NCI-H2171 treated with DMSO at 0.1 percent for 48 hours (cell line): ENCODE measurements at places on chromosomes 11 and 22.

DNA sequence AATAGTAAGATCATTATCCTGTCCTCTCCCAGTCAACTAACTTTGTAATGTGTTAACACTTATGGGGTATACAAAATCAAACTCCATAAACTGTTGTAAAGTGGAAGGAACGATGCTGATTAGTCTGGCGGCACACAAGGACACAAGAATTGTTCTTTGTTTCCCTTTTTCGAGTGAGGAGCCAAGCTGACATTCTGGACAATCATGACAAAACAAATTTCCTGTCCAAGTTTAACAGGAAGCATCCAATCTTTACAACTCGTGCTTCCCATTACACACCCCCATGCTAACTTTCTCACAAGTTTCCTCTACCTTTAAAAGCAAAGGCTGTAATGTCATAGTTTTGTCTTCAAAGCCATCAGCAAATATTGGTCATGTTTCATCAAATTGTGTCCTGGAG lies 20.4 kb upstream of the LDLRAD3 start:
- DNase-seq, result no peak

GRCh38 chr11:64670975-64671374 lies 52.0 kb downstream of the NRXN2 start:
- DNase-seq, result no peak

DNA sequence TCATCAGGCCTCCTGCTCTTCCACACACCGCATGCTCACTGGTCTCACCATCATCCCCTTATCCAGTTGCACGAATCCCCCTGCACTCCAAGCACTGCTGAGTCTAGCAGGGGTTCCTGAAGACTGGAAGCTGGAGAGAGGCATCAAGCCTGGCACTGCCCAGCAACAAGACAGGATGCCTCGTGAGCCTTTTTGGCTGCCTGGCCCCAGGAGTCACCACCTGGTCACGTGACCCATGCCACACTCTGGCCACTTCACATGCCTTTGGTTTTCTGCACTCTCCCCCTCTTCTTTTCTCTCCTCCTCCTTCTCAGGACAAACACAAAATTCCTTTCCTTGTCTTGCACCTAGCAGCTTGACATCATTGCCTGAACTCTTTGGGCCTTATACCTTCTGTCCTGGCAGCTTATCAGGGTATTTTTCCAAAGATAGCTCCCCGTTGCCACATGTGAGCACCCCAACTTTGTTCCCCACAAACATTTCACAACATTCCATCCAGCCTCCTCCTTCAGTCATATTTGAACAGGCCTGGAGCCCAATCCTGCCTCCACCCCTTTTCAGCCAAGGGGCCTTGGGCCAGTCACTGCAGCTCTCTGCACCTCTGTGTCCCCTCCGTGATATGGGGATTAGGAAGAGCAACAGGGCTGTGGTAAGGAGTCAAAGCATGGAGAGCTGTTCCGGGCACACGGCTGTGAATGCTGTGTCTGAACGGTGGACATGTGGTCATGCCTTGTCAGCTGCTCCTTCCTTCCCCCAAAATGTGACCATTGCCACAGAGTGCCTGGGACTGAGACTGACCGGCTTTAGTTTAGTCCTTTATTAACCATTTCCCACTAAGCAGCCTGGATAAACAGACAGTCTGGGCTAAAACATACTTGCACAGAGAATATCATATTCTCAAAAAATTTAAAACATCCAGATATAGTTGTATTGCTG lies 2.8 kb upstream of the PACSIN2 start:
- DNase-seq, result no peak

DNA sequence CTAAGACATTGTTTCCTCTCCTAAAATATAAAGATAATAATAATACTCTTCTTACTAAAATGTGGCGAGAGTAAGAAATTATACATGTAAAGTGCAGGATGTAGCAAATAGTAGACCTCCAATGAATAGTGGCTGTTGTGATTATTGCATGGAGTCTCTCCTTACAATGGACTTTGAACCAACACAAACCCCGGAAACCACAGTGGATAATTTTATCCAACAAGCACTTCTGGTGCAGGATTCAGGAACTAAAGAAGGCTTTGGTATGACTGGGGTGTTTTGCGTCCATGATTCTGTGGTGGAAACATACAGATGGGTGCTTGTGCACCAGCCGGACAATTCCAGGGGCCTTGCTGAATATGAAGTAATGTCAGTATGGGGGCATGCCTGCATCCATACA lies 146.4 kb upstream of the UBASH3B start:
- no peak for DNase-seq

DNA sequence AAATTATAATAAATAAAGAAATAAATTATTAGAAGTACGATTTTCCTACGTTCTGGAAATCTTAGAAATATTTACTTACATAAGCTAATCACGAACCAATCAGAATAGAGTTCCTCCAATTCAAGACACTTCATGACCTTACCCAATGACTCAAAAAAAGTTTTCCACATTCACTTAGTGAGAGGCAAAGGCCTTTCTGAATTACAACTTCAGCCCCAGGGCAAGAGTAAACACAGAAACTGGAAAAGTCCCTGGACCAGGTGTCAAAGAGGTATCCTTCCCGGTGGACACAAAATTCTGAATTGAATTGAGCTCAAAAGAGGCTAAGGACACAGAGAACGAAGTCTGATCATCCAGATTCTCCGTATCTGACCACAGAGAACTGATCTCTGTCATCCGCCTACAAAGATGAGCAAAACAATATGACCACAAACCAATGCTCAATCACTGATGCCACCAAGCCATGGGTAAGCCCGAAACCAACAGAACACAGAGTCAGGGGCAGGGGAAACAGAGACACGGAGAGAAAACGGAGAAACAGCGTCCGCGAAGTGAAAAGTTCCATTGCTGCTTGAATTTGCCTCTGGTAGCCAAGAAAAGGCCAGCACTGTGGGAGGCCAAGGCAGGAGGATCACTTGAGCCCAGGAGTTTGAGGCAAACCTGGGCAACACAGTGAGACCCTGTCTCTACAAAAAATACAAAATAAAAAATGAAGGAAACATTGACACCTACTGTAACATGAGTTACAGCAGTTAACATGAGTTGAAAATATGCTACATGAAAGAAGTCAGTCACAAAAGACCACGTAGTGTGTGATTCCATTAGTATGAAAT lies 6.8 kb downstream of the BID start:
- no peak for DNase-seq

DNA sequence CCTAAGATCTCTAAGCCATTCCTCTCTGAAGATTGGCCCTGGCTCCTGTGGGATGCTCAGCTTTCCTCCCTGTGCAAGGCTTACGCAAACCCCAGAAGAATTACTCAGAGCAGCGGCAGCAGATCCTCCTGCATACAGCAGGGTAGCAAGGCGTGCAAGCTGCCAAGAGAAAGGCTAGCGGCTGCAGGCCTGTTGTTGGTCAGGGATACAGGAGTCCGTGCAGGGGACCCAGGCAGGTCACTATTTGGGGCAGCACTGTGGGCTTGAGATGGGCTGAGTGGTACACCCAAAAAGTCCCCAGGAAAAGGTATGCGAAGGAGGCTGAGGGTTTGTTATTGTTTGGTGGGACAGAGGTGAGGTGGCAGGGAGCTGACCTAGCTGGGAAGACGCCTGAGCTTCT lies 1.5 kb downstream of the GLB1L2 start:
- no peak for DNase-seq

DNA sequence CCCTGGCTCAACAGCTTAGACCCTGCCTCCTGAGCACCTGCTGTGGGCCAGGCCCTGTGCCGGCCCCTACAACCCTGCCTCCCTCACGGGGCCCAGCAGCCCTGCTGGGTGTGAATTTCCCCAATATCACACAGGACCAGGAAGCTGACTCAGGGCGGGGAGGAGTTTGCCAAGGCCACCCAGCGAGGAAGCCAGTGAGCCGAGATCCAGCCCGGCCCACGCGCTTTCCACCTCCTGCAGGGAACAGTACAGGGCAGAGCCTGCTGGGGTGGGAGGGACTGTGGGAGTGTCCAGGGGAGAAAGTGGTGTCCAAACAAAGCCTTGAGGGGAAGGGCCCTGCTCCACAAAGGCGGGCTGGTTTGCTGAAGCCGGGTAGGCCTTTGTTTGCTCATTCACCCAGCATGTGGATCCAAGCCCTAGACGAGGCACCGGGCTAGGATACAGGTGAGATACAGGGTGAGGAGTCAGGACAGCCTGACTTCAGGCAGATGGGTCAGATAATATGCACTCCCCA lies 26.8 kb downstream of the RPL3 start:
- DNase-seq, result no peak

DNA sequence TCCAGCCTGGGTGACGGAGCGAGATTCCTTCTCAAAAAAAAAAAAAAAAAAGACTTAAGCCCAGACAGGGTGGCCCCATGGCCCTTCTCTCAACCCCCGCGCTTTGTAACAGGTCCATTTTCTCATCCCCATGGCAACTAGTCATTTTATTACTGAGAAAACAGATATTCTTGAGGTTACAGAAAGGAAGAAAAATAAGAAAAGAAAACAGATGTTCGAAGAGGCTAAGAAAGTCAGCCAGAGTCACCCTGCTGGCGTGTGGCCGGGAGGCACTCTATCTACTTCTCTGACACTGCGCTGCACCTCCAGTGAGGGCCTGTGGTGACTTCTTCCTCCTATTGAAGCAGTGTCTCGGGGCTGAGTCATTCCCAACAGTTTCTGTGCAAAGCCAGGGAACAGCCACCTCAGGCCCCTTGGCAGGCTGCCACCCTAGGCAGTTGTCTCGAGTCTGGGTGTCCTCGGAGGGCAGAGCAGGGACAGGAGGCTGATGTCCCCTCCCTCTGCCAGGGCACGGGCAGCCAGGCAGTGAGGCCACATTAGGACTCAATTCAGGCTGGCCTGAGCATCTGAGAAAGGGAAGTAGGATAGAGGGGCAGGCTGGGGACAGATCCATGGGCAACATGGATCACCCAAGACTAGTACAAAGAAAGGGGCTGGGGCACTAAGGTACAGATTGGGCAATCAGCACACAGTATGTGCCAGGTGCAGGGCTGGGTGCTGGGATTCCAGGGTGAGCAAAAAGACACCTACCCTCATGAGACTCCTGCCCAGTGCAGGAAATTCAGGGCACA lies 16.4 kb upstream of the SYVN1 start:
- peak; percentile 78 for DNase-seq

DNA sequence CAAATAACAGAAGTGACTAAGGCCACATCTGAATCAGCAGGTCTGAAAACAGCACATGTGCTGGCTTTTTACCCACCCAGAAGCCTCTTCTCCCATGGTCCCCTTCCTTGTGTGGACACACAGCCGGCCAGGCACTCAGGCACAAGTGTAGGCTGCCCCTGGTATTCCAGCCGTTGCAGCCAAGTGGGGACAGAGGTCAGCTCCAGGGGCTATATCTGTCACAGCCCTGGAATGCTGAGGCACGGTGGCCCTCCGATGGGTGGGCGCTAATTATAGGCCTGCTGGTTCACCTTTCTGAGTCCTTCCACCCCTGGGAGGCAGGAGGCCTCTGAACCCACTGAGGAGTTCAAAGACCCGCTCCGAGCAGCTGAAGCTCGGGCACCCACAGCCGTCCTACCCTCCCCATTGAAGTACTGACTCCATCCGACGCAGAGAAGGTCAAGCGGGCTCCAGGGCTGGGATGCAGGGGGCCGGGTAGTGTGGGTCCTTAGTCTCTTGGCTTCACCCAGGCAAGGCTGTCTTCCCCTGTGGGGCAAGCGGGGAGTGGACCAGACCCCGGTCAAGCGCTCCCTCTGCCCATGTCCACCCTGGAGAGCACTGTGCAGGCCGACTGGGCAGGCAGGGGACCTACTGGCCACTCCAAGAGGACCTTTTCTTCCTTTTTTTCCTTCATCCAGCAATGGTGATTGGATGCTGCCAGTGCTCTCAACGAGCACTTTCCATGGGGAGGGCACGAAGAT lies 14.3 kb downstream of the FGF3 start:
- no peak for DNase-seq

DNA sequence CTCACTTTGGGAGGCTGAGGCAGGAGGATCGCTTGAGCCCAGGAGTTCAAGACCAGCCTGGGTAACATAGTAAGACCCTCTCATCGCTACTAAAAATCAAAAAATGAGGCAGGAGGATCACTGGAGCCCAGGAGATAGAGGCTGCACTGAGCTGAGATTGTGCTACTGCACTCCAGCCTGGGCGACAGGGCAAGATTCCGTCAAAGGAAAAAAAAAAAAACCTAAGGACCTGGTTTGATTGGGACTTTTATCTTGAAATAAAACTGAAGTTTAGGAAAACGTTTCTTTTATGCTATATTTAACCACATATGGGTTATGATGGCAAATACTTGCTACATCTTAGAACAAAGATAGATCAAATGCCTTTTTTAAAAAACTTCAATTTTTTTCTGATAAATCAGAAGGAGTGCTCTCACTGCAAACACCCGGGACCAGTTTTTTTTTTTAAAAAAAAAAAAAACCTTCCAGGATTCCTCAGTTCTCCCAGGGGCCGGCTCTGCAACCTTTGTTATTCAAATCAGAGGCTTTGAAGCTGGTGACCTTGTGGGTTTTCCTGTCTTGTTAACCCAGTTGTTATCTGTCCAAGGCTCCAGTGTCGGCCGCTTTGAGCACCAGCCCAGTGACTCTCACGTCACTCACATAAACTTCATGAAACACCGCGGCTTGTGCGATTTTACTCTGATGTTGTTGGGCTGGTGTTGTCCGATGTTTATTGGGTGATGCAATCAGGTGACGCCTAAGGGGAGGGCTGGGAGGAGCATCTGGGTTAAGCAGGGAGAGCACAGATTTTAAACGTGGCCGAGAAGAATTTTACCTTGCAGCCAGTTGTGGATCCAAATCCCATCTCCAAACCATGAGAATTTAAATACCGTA lies 24.7 kb upstream of the SLC22A12 start:
- peak; percentile 89 for DNase-seq

DNA sequence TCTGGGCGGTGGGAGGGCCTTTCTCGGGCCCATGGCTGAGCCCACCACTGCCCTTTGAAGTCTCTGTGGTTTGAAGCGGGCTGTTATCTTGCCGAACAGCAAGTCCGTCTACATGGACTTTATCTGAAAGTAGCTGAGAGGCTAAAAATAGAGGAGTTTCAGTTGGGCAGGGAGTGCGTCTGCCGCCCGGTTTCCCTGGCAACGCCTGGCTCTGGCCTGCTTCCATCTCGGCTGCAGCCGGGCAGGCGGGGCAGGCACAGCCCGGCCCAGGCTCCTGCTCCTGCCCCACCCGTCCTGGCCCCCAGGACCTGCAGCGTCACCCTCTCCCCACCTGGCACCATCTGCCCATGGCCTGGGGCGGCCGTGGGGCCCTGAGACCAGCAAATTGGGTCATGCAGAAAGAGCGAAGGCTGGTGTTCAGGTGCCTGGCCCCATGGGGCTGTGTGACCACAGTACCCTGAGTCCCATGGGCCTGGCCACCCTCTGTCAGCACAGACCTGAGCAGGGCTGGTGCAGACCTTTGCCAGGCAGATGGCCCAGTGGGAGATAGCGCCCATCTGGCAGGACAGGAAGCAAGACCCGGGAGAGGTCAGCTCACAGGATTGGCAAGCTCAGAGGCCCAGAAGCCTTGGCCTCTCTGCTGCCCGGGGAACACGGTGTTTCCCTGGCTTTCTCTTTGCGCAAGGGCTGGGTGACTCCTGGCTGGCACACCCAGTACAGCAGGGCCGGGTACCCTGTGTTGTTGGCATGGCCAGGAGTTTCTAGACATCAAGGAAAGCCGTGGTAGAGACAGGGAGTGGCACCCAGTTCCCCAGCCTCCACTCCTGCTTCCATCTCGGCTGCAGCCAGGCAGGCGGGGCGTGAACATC lies 79.1 kb upstream of the KCNQ1OT1 start:
- peak; percentile 50 for DNase-seq

- no peak for DNase-seq
These were observed 127.9 kb downstream of the BUD13 start for GRCh38 chr11:116644941-116645305.
